Activated T-helper 17 cell treated with anti-CD3 and anti-CD28 coated beads, Interleukin-2, amount 50 U/mL, for 72 hours (primary cell): ENCODE measurements at places on chromosomes 13 and 19. TPM values are rescaled to one million over a fixed set of nuclear protein-coding genes. Genes with fewer than 3 reads are reported as not detected.

DNA sequence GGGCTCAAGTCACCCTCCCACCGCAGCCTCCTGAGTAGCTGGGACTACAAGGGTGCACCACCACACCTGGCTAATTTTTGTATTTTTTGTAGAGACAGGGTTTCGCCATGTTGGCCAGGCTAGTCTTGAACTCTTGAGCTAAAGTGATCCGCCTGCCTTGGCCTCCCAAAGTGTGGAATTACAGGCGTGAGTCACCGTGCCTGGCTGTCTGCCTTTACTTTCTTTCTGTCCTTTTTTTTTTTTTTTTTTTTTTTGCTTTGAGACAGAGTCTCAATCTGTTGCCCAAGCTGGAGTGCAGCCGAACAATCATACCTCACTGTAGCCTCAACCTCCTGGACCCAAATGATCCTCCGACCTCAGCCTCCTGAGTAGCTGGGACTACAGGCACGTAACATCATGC lies 25.0 kb upstream of the OR1M1 start:
- H3K36me3 ChIP-seq = no peaks in the 10 kb centered on the region
- peaks cover 3% of the 10 kb centered on the region for H3K27me3 ChIP-seq
- ATAC-seq = no peak
- no peak overlapping the region for H3K27ac ChIP-seq
- no peak overlapping the region for H3K4me3 ChIP-seq
- H3K4me1 ChIP-seq = no peaks in the 10 kb centered on the region

DNA sequence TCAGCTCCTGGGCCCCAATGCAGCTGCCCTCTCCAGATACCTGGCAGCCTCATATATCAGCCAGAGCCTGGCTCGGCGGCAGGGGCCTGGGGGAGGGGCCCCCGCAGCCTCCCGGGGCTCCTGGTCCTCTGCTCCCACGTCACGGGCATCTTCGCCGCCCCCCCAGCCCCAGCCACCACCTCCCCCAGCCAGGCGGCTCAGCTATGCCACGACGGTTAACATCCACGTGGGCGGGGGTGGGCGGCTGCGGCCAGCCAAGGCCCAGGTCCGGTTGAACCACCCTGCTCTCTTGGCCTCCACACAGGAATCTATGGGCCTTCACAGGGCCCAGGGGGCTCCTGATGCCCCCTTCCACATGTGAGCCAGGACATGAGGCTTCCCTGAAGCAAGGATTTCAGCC lies 10.8 kb downstream of the RPS16 start:
- no peaks in the 10 kb centered on the region for H3K27me3 ChIP-seq
- H3K4me1 ChIP-seq = peaks cover 4% of the 10 kb centered on the region
- peaks cover 24% of the 10 kb centered on the region for H3K36me3 ChIP-seq
- no peak for ATAC-seq
- no peak overlapping the region for H3K27ac ChIP-seq

CLEC17A gene
- 0.78 TPM for total RNA-seq

SERPINE3 gene
- total RNA-seq = not detected

DNA sequence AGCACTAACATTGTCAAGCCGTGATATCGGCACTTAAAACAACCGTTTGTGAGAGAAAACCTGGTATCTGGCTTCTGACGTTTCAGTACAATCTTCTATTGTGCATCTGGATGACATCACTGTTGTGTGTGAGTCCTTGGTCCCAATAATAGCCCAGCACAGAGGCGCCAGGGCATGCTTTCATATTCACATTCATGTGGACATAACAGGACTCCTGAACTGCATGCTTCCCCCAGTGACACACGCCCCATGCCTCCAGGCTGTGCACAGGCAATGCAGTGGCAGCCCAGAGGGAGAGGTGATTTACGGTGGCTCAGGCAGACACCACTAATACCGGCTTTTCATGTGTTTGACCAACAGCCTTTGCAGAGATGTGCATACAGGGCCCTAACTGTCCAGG lies 58.1 kb downstream of the MRPL57 start:
- no peaks in the 10 kb centered on the region for H3K36me3 ChIP-seq
- no peaks in the 10 kb centered on the region for H3K27me3 ChIP-seq
- H3K4me1 ChIP-seq = no peaks in the 10 kb centered on the region
- no peak for ATAC-seq

CCDC9 gene
- 38.9 TPM for total RNA-seq

CELF5 gene
- total RNA-seq = 0.26 TPM

GRCh38 chr19:325173-325936 lies 19.2 kb downstream of the MIER2 start:
- H3K27ac ChIP-seq = no peak overlapping the region
- H3K4me3 ChIP-seq = no peak overlapping the region
- peaks cover 56% of the 10 kb centered on the region for H3K36me3 ChIP-seq
- no peaks in the 10 kb centered on the region for H3K4me1 ChIP-seq
- no peak for ATAC-seq

DNA sequence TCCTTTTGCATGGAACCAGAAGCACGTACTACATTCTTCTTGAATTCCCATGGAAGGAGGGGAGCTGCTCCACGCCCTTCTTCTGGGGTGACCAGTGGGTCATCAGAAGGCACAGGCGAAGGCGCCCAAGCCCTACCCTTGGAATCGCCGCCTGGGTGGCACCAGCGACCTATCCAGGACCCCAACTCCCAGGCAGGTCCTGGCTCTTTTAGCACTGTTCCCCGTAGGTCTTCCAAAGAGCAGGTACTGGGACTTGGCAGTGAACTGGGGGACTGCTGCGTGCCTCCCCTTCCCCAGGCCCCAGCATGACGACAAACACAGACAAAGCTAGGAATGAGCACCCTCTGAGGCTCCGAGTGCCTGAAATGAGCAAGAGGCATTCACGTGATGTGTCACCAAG lies 45.0 kb downstream of the CEBPG start:
- H3K36me3 ChIP-seq = no peaks in the 10 kb centered on the region
- no peak overlapping the region for H3K4me3 ChIP-seq
- no peaks in the 10 kb centered on the region for H3K27me3 ChIP-seq

LYPD3 gene
- 1.0 TPM for total RNA-seq

GRCh38 chr13:63449550-63449949 lies 2033.9 kb upstream of the PCDH20 start:
- no peaks in the 10 kb centered on the region for H3K4me1 ChIP-seq
- no peak overlapping the region for H3K4me3 ChIP-seq
- H3K27ac ChIP-seq = no peak overlapping the region
- ATAC-seq = no peak
- H3K36me3 ChIP-seq = no peaks in the 10 kb centered on the region
- H3K27me3 ChIP-seq = no peaks in the 10 kb centered on the region

PGLYRP2 gene
- 0.11 TPM for total RNA-seq

DNA sequence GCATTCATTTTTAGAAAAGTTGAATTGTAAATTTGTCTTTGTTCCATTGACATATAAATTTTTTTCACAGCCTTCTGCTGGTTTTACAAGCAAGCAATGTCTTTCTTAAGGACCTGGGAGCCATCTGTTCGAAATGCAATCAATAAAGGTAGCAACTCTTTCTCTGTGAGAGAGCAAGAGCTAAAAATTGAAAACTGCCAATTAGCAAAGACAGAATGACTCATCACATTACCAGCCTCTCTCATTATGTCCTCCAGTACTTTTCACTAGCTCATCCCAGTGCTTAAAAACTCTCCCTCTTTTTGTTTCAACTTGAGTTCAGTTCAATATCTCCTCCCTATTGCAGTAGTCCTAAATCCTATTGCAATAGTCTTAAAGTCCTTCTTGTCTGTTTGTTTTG lies 760.7 kb upstream of the SLITRK6 start:
- H3K27ac ChIP-seq = no peak overlapping the region
- no peaks in the 10 kb centered on the region for H3K27me3 ChIP-seq
- no peaks in the 10 kb centered on the region for H3K4me1 ChIP-seq
- H3K4me3 ChIP-seq = no peak overlapping the region
- H3K36me3 ChIP-seq = no peaks in the 10 kb centered on the region

OR10H1 gene
- total RNA-seq = not detected

DNA sequence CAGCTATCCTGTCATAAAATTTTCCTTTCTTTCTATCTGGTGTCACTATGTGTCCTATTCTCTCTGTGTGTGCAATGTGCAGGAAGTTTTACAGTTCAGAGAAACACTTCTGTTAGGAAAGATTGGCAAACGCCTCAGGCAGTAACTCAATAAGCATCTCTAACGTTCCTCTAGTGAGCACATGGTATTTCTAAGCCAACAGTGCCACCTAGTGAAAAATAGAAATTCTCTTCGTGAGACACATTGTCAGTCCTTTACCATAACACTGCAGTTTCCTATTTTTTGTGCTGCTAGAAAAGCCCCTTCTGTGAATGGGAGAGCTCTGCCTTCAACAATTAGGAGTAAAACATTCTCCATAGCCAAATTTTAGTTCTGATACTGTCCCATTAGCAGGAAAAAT lies 50.7 kb downstream of the ZNF723 start:
- H3K4me1 ChIP-seq = no peaks in the 10 kb centered on the region
- no peaks in the 10 kb centered on the region for H3K36me3 ChIP-seq
- ATAC-seq = no peak
- no peak overlapping the region for H3K4me3 ChIP-seq
- no peak overlapping the region for H3K27ac ChIP-seq

- no peak for ATAC-seq
- H3K36me3 ChIP-seq = no peaks in the 10 kb centered on the region
- no peak overlapping the region for H3K27ac ChIP-seq
- H3K27me3 ChIP-seq = peaks cover 1% of the 10 kb centered on the region
- peaks cover 3% of the 10 kb centered on the region for H3K4me1 ChIP-seq
- no peak overlapping the region for H3K4me3 ChIP-seq
These were observed 44.6 kb downstream of the DLEU7 start for GRCh38 chr13:50798923-50799322.

RYR1 gene
- total RNA-seq = 41.5 TPM

DNA sequence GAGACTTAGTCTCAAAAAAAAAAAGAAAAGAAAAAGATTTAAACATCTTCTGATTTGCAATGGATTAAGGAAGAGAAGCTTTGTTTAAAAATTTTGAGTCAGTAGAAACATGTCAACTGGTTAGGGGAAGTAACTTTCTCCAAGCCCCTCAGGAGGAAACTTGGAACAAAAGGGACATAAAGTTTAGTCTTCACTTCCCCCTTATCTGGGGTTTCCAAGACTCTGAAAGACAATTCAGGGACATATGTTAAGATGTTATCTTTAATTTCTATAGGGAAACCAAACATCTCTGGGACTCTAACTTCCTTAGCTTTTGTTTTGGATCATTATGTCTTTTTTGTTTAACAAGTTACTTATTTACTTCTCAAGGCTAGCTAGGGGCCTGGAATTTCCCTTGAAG lies 20.1 kb upstream of the MRI1 start:
- H3K27ac ChIP-seq = no peak overlapping the region
- no peaks in the 10 kb centered on the region for H3K4me1 ChIP-seq
- no peak overlapping the region for H3K4me3 ChIP-seq
- no peak for ATAC-seq
- no peaks in the 10 kb centered on the region for H3K36me3 ChIP-seq

SLC10A2 gene
- total RNA-seq = not detected

GRCh38 chr13:97322740-97323342 lies 100.7 kb downstream of the MBNL2 start:
- no peaks in the 10 kb centered on the region for H3K27me3 ChIP-seq
- H3K4me3 ChIP-seq = no peak overlapping the region
- H3K27ac ChIP-seq = no peak overlapping the region
- no peak for ATAC-seq
- H3K4me1 ChIP-seq = peaks cover 13% of the 10 kb centered on the region

DNA sequence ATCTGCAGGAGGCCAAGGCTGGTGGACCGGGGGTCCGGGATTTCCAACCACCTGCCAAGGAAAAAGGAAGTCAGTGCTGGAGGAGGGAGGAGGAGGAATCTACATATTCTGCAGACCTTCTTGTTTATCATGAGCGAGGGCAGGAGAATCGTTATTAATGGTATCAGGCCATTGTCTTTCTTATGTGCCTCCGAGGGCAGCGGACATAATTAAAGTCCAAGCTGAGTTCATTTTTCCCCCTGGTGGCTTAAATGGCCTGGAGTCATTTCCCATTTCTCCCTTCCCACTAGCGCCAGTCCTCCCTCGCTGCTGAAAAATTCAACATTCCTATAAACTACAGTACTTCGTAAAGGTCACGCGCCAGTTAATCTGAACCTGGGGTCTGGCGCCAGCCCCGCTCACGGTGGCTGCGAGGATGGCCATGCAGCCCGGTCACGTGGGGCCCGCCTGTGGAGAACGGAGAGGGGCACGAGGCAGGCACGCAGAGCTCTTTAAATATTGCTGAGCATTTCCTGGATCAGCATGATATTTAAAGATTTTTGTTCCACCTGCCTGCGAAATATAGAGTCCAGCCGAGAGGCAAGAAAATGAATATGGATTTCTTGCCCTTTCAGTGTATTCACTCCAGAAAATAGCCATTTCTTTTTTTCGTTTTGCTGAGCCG lies 85.2 kb upstream of the PCDH8 start:
- H3K36me3 ChIP-seq = no peaks in the 10 kb centered on the region
- H3K27me3 ChIP-seq = peaks cover 8% of the 10 kb centered on the region
- H3K4me3 ChIP-seq = no peak overlapping the region

DNA sequence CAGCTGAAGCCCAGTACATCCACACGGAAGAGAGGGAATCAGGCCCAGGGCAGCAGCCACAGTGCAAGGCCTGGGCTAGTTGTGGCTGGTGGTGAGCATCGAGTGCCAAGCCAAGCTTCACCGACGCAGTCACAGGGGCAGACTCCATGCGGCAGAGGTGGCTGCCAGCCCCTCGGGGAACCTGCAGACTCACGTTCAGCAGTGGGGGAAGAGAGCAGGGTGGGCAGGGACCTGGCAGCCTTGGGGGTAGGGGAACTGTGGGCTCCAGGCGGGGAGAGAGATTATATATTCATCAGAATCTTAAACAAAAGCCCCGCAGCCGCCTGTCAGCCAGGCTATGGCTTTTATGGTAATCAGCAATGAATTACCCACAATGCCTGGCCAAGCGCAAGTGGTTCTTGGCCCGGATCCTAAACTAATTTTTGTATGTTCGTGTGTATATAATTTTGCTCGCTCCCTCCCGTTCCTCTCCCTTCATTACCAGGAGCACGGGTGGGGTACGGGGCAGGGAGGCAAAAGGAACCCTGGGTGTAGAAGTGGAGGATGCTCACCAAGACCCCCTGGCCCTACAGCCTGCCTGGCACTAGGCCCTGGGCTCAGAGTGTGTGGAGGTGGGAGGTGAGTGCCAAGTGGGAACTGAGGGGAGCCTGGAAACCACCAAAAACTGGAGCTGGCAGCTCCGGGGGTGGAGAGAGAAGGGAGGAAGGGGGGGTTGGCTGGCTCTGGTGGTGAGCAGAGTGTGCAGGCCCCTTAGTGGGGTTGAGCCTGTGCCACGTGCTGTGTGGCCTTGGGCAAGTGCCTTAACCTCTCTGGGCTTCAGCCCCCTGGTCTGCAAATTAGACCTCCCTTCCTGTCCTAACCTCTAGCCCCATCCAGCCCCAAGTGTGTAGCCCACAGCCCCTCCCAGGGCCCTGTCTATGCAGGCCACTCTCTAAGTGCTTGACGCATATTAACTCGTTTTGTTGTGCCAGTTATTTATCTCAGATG lies 31.9 kb downstream of the PTPRS start:
- H3K27ac ChIP-seq = no peak overlapping the region
- no peaks in the 10 kb centered on the region for H3K4me1 ChIP-seq
- no peak for ATAC-seq
- H3K4me3 ChIP-seq = no peak overlapping the region

DNA sequence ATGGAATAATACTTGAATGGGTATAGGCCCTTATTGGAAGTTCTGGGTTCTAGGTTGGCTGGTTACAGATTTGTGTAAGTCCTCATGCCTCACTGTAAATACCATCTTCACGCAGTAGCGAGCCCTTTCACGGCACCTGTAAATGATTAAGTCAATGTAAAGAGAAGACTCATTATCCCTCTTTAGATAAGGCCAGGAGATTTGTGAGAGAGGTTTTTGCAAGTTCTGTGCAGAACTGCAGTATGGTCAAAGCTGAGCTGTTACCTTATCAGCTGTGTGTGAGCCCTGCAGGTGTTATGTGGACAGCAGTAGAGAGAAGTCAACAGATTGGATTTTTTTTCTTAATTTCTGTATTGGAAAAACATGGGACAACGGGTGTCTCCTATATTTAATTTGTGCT lies 141.6 kb downstream of the SHISA2 start:
- no peaks in the 10 kb centered on the region for H3K36me3 ChIP-seq
- no peak overlapping the region for H3K27ac ChIP-seq
- H3K4me3 ChIP-seq = no peak overlapping the region
- peaks cover 7% of the 10 kb centered on the region for H3K27me3 ChIP-seq
- no peaks in the 10 kb centered on the region for H3K4me1 ChIP-seq

BLOC1S3 gene
- total RNA-seq = 16.7 TPM

CALR3 gene
- not detected for total RNA-seq
